ENCODE measurements at places on chromosomes 3 and 15. TPM values are rescaled to one million over a fixed set of nuclear protein-coding genes. Genes with fewer than 3 reads are reported as not detected.

Gene CFAP91
- 5.8 TPM for total RNA-seq

Gene APBA2
- total RNA-seq, result 9.5 TPM

Gene PCLAF
- total RNA-seq, result 1.8 TPM

Gene SLC28A2
- not detected for total RNA-seq

Gene FOXB1
- total RNA-seq, result not detected

Gene SENP5
- 44.0 TPM for total RNA-seq

Gene SEMA3F
- total RNA-seq, result 132 TPM

Gene FGF12
- 3.2 TPM for total RNA-seq

Gene HRH1
- 10.5 TPM for total RNA-seq

Gene GOLGA8H
- 1.5 TPM for total RNA-seq

Gene PLEKHO2
- 33.3 TPM for total RNA-seq

Gene DAPK2
- 9.0 TPM for total RNA-seq

Gene ACOX2
- 12.8 TPM for total RNA-seq

Gene FANCD2OS
- total RNA-seq, result not detected

Gene LDHAL6B
- total RNA-seq, result not detected

Gene MOBP
- not detected for total RNA-seq

Gene IL17RB
- 0.65 TPM for total RNA-seq

Gene LRRC31
- 0.78 TPM for total RNA-seq

Gene FEZF2
- total RNA-seq, result not detected

Gene SLC24A5
- total RNA-seq, result not detected

Gene ELL3
- total RNA-seq, result 2.9 TPM

Gene CYP1A1
- total RNA-seq, result not detected

Gene TLR9
- 0.26 TPM for total RNA-seq

Gene DCUN1D1
- 41.6 TPM for total RNA-seq

Gene RTP1
- total RNA-seq, result not detected

Gene BTD
- total RNA-seq, result 20.8 TPM

Gene GOLGA8S
- 0.65 TPM for total RNA-seq

Gene DPH6
- 34.5 TPM for total RNA-seq

Gene SCAMP5
- 21.0 TPM for total RNA-seq

Gene SOX14
- not detected for total RNA-seq

Gene TMED3
- 96.8 TPM for total RNA-seq

Gene LIPH
- 16.7 TPM for total RNA-seq

Gene SAMMSON
- not detected for total RNA-seq

Gene SLC12A1
- total RNA-seq, result not detected

Gene C3orf33
- total RNA-seq, result 5.1 TPM

Gene SENP7
- total RNA-seq, result 39.0 TPM

Gene PLA2G4E
- total RNA-seq, result 0.34 TPM

Gene IL17RD
- 5.4 TPM for total RNA-seq

Data from ureter (tissue), 1 donor.